ENCODE measurements at places on chromosomes 3 and 15.

DNA sequence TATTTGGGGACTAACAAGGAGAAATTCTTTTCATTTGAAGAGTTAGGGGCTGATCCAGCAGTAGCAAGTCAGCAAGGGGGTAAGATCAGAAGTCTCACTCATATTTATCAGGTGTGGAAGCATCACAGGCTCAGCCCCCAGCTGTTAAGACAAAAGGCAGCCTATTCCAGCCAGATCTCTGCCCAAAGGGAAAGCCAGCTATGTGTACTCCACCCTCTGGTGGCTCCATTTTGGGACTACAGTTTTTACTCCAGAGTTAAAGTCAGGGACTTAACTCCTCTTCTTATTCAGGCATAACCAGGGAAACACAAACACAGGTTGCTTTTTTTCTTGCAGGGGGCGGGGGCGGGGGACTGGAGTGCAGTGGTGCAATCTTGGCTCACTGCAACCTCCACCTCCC lies 19.2 kb downstream of the UBP1 start:
- no peak for DNase-seq

- no peak for DNase-seq
These were observed 97.2 kb upstream of the FLNB start for GRCh38 chr3:57910990-57911389.

DNA sequence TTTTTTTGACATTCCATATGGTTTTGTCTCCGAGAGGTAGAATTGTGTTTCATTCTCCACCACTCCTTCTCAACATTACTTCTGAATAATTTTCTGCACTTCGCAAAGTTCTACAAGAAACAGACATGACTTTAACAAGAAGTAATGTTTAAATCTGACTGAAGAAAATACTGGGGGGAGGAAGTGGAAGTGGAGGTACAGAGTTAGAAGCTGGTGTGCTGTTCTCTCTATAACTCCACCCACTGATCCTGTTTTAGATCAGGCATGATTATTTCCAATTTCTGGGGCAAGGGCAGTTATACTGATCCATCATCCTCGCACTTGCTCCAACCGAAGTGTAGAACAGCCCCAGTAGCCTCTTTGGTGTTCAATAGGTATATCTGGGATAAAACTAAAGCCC lies 9.2 kb upstream of the MCCC1 start:
- DNase-seq: no peak

- no peak for DNase-seq
These were observed 1013.3 kb upstream of the SEMA6D start for GRCh38 chr15:46703871-46704637.

DNA sequence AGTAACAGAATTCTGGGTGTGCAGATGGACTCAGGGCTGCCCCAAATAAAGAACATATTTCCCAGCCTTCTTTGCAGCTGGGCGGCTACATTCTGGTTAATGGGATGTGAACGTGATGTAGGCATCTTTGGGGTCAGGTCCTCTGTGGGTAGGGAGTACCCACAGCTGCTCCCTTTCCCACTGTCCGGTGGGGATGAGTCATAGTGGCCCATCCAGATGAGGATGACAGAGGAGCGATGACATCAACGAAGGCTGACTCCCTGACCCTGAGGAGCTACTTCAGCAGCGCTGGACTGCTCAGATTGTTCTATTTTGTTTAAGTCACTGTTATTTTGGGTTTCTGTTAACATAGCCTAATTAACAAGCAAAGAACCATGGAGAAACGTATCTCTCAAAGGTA lies 38.0 kb downstream of the SRPRB start:
- DNase-seq: no peak

- no peak for DNase-seq
These were observed 84.0 kb downstream of the LIPC start for GRCh38 chr15:58515807-58516206.
